ENCODE measurements at places on chromosomes 4 and X.

GRCh38 chr4:111268769-111269414 lies 646.0 kb upstream of the PITX2 start:
- no peak for DNase-seq

- no peak for DNase-seq
Observed at GRCh38 chr4:98739751-98740150, 81.3 kb upstream of the TSPAN5 start.

GRCh38 chr4:2334826-2335728 lies 73.2 kb upstream of the MXD4 start:
- no peak for DNase-seq

- no peak for DNase-seq
Observed at GRCh38 chrX:74535408-74536151, 78.8 kb downstream of the RLIM start.

DNA sequence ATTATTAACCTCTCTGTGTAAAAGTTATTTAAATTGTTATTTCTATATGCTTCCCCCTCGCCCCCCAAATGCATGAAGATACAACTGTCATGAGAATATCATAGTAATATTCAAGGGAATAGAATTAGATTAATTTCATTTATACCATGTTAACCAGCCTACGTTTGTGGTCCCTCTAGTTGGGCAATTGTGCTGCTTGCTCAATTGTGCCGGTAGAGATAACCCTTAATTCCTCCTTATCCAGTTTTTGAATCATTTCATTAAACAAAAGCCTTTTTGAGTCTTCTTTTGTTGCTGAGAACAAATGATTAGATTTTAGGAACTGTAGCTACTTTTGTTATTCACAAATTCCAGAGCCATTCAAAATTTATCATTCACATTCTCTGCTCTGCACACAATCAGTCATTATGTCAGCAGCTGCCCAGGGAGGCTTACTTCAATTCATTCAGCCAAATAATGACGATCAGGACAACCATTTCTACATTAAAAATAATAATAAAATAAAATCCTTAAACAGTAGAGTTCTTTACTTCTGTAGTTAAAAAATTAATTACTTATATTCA lies 98.1 kb downstream of the ADGRL3 start:
- no peak for DNase-seq

- no peak for DNase-seq
Observed at GRCh38 chr4:94036964-94037363, 170.7 kb upstream of the SMARCAD1 start.

DNA sequence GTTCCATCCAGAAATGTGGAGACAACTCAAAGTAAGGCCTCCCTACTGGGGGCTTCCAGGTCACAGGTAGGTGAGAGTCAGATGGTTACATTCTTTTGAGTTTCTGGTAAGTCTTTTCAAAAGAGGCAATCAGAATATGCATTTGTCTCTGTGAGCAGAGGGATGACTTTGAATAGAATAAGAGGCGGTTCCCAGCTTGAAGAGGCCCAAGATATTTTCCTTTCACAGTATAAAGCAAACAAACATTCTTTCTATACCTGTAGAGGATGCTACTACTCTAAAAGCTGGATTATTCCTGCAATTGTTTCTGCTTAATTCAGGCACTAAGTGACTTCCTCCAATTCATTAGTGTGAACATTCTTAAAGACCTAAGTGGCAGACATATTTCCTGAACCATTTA lies 44.4 kb downstream of the DIAPH2 start:
- no peak for DNase-seq

GRCh38 chr4:156313497-156313896 lies 359.8 kb upstream of the CTSO start:
- DNase-seq, result no peak

DNA sequence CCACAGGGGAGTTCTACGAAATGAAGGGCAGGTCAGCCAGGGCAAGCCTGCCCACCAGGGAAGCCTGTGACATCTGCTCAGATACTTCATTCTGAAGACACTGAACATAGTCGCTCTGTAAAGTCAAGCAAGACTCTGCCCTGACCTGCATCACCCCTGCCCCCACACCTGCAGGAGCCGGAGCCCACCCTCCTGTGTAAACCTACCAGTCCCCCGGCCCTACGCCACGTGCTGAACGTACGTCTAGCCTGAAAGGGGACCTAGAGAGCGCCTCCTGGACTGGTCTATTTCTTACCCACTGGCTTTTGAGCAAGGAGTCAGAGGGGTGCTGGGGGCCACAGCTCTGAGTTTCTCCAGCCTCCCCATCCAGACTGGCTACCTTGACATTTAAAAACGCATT lies 11.6 kb downstream of the CCNQ start:
- DNase-seq, result no peak

- no peak for DNase-seq
Observed at GRCh38 chr4:171157462-171158082, 655.6 kb upstream of the GALNTL6 start.

DNA sequence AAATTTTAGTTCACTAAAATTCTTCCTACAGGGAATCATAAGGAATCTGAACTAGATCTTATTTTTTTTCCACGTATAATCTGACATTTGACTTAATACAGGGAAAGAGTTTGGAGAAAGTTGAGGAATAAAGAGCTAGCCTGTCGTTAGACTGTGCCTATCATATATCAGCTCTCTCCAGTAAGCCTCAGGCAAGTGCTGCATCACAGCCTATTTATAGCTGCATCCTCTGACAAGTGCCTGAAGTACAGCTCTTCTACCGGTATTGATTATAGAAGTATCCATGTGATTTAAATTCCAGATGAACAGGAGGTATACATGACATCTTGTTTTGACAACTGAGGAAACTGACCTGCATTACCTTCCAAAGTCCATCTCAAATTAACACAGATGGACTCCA lies 248.9 kb downstream of the TLL1 start:
- no peak for DNase-seq

DNA sequence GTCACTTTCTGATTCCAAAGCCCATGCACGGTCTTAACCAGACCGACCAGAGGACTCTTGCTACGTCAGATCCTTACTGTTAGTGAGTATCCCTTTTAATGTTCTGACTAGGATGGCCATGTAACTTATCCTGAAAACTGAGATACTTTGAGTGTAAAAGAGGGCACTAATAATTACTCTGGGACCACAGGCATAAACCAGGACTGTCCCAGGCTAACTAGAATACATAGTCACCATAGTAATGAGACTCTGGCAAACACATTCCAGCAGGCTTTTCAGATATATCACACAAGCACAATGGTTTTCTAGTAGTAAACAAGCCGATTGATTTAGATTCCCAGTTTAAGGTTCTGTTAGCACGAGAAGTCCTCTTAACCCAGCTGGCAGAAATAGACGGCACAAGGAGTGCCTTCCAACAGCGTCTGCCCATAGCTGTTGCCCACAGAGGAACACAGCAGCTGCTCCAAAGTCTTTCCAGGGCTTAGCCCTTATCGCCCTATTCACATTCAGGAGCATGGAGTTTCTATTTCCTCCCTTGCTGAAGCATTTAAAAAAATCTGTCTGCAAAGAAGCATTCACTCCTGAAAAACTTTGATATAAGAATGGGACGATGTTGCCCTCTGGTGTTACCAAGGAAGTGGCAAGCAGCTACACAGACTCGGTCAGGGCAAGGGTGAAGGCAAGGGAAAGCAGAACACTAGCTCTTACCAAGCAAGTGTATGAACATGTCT lies 92.4 kb downstream of the CXCL13 start:
- DNase-seq, result no peak

- DNase-seq, result no peak
Observed at GRCh38 chr4:123127875-123128274, 205.5 kb upstream of the NUDT6 start.

GRCh38 chr4:143438710-143439109 lies 74.8 kb upstream of the SMARCA5 start:
- DNase-seq, result no peak

GRCh38 chr4:22515888-22516541 lies at the start of gene ADGRA3:
ADGRA3 (minus strand) TSS chr4:22516066; CDS start chr4:22515784, 282 bp downstream.
- DNase-seq, result no peak

- DNase-seq, result no peak
Observed at GRCh38 chr4:1879485-1879884, 8.3 kb downstream of the NSD2 start.

GRCh38 chr4:1177274-1178141 lies 5.1 kb upstream of the SPON2 start:
- no peak for DNase-seq

DNA sequence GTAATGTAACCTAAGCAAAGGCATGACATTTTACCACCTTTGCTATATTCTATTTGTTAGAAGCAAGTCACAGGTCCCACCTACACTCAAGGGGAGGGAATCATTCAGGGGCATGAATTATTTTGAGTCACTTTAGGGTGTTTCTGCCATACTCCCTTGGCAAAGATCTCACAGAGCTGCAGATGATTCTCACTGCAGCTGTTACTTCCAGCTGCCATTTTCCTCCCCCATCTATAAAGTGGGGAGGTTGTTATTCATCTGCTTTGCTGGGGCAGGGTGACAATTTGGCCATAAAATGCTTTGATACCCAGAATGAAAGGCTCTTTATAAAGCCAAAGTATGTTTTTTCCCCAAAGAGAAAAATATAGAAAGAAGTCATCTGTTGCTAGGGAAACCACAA lies 136.5 kb upstream of the SMIM31 start:
- DNase-seq, result no peak

GRCh38 chrX:50111742-50112141 lies 89.1 kb downstream of the AKAP4 start:
- no peak for DNase-seq

DNA sequence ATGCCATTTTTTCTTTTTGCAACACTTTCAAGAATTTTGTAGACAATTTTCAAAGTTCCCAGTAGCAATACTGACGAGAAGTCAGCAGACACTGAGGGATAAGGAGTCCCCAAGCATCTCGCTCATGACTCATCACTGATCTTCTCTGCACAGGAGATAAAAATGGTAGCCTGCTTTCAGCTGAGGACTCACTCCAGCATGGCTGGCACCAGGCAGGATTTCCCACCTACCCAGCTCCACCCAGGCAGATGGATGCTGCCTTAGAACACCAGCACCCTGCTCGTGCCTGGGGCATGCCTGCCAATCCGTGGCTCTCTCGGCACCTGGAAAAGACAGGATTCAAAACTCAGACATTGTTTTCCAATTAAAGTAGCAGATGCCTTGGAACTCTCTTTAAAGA lies 24.9 kb downstream of the JAKMIP1 start:
- DNase-seq, result no peak

- DNase-seq, result no peak
Observed at GRCh38 chr4:182192511-182193181, 50.6 kb upstream of the TENM3 start.

DNA sequence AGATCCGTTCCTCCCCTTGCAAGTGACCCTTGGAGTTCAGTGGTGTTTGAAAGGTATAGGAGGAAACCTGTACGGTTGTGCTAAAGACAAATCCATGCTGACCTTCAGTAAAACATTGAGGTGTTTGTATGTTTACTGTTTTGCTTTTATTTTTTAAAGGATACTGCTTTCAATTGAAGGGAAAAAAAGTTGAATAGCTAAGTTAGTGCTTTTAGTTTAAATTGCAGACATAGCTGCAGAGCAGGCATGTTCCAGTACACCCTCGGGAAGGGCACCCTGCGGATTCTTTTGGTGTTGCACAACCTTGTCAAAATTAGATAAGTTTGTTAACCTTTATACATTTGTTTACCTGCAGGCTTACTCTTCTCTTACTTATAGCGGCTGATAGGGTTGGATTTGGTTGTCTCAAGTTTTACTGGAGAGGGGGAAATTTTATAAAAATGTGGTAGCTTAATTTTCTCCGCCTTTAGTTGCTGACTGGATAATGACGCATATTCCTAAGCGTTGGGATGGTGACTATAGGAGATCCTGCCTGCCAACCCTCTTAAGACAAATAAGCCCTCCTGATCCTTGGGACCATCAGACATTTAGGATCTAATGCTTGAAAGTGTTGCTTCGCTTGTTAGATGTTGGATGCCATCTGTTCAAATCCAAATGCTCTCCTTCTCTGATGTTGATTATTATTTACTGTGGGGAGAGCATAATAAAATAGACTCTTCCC lies 2.0 kb downstream of the RAPGEF2 start:
- DNase-seq, result no peak

GRCh38 chr4:96146686-96147085 lies 306.8 kb downstream of the PDHA2 start:
- no peak for DNase-seq

DNA sequence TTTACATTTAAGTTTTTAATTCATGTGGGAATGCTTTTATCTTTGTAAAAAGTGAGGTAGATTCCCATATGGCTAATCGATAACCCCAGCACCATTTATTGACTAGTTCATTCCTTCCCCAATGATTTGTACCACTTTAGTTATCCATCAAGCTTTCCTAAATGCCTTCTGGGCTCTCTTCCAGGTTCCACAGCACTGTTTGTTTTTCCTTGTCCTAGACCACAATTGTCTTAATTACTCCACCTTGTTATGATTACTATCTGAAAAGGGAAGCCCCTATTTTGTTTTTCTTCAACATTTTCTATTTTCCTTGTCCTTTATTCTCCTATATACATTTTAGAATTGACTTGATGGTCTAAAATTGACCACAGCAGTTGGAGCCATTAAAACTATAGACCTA lies 48.5 kb upstream of the GPRIN3 start:
- no peak for DNase-seq

DNA sequence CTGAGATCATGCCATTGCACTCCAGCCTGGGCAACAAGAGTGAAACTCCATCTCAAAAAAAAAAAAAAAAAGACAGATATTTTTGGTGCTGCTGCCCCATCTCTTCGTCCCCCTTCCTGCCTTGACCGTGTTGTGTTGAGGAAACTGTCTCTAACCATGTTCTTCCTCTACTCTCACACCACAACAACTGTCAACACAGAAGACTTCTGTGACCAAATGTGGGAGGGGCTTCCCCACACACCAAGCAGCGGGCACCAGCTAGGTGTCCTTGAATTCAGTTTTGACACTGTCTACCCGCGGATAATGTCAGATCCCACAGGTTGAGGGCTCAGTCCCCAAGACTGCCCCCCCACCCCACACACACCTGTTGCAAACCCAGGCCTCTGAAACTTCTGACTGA lies 104.7 kb upstream of the BCOR start:
- no peak for DNase-seq

DNA sequence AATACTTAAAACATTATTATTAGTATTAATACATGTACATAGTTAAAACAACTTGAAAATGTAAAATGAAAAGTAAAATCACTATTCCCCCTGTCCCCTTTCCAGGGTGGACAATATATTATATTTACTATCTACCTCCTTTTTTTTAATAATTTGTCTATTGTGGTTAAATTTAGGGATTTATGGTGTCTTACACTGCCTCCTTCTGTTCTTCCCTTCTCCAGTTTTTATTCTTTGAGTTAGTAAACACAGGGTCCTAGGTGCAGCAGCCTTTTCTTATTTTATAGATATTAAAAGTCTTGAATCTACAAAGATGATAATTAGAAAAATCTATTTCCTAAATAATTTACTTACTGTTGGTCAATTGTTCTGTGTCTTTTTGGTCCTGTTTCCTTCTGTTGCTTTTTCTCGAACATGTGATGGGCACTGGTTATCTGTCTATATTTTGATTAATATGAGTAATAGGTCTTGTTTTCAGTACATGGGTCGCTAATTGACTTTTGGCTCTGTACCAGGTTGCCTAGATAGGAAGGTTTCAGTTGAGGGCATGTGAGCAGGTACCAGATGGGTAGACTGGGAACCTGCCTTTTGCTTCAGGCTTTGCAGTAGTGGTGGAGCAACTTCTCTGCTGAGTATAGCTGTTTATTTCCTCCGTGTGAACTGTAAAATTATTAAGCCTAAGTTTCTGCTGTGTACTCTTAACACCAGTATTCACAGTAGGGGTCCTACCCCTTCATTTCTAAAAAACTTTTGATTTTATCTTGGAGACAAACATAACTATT lies 1.1 kb downstream of the NUDT9 start:
- DNase-seq, result no peak

Measured in stimulated activated CD8-positive, alpha-beta memory T cell treated with anti-CD3 and anti-CD28 coated beads, Interleukin-12 subunit alpha, Interleukin-12 subunit beta, amount 100 ng/mL, for 1 hour (primary cell).